ENCODE measurements at places on chromosomes 2 and 18.

GRCh38 chr2:13696601-13697000, 935.9 kb upstream of the LRATD1 start:
- no peak for DNase-seq

DNA sequence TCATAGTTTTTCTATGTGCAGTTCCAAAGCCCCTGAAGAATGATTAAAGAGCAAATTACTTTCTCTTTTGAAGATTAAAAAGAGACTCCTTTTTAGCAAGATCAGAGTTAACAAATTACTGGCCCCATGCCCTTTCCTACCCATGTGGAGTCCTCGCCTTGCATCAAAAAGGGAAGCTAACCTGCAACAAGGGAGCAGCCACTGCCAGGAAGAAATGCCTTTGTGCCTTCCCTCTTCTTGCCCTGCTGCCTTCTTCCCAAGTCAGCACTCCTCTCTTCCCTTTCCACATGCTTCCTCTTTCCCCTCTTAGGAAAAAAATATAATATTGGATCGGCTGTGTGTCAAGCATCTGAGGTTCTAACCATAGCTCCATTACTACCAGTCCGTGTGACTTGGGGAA, 37.1 kb upstream of the CYP1B1 start:
- no peak for DNase-seq

DNA sequence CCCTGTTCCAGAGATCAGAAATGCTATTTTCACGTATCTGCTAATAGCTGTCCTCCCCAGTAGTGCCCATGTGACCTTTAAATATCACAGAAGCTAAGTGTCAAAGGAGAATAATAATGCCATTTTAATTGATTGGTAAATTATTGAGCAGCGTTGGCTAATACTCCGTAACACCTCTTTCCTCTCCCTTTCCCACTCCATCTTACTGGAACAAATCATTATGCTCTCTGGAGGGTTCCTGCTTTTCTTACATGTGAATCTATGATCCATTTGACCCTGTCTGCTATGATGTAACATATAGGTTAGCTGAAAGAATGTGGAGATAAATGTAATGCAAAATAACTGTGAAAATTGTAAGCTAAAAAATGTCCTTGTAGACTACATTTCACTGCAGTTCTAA, 383.6 kb upstream of the GYPC start:
- no peak for DNase-seq

DNA sequence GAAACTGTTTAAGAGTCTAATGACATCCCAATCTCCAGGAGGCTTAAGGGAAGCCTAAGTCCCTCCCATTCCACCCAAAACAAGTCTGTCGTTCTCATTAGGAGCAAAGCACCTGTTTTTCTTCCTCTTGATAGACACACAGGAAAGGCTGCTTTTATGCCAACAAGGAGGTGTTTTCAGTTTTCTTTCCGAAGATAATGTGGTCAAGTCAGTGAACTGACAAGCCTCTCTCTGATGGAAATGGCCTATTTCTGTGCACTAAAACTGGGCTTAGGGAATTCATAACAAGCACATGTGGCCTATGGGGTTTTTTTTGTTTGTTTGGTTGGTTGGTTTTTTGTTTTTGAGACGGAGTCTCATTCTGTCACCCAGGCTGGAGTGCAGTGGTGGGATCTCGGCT, 36.2 kb downstream of the FBLN7 start:
- DNase-seq, result no peak

GRCh38 chr2:227397562-227397961, 9.8 kb upstream of the SCYGR1 start:
- no peak for DNase-seq

DNA sequence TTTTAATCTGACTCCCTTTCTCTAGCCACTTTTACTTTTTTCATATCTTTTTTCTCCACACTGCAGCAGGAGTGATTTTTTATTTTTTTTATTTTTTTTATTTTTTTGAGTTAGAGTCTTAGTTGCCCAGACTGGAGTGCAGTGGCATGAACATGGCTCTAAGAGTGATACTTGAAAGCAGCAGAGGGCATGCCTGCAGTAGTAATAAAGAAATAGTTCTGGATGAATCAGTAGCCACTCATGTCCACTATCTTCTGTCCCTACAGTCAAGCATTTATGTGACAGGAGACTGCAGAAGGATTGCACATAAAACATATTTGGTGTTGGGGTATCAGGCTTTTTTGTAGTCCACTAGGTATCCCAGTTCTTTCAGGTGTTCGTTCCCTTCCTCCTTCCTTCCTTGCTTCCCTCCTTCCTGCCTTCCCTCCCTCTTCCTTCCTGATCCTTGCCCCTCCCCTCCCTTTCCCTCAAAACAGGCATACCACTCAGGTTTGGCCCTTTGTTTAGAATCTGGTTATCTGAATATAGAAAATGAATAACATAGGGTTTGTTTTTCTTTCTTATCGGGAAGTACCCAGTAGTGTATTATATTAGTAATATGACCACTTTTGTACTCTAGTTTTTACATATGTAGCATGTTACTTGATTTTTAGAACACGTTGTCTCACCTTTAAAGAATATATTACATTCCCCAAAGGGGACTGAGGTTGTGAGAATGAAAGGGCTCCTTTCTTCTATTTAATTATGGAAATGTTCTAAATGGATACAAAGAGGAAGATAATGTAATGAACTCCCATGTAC, 23.5 kb downstream of the MIB1 start:
- no peak for DNase-seq

DNA sequence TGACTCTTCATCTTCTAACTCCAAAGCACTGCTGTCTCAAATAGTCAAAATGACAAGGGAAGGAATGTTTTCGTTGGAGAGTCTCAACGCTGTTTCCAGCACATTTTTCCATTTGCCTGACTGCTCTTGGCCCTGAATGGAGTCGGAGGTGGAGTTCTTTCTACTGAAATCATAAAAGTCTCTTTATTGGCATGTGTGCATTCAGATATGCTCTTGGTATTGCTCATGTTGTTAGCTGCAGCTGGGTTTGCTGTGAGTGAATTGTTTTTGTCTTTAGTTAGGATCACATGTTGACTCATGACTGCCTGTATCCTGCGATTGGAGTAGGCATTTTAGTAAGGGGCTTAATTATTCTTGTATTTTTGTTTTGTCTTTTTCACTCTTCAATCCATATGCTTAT, 16.8 kb downstream of the TMEM17 start:
- no peak for DNase-seq

GRCh38 chr2:62303788-62304187, 107.9 kb downstream of the B3GNT2 start:
- no peak for DNase-seq

GRCh38 chr2:92073815-92074548, 2797.2 kb upstream of the TEKT4 start:
- no peak for DNase-seq
